Activated CD4-positive, alpha-beta memory T cell treated with anti-CD3 and anti-CD28 coated beads, Interleukin-2, amount 10 ng/mL, durations not matched to agents 7 days and 5 days (primary cell): ENCODE measurements at places on chromosomes 1 and 21. TPM values are rescaled to one million over a fixed set of nuclear protein-coding genes. Genes with fewer than 3 reads are reported as not detected.
A peak's percentile ranks its signal among the peaks of the same experiment; 100 is the strongest.

The OR2L8 gene
- not detected for total RNA-seq

The IGSF3 gene
- total RNA-seq: 0.48 TPM

GRCh38 chr1:47474278-47475193 is 36.7 kb downstream of the FOXD2 start:
- H3K4me3 ChIP-seq: no peak overlapping the region
- no peak for DNase-seq
- peaks cover 10% of the 10 kb centered on the region for H3K27me3 ChIP-seq

DNA sequence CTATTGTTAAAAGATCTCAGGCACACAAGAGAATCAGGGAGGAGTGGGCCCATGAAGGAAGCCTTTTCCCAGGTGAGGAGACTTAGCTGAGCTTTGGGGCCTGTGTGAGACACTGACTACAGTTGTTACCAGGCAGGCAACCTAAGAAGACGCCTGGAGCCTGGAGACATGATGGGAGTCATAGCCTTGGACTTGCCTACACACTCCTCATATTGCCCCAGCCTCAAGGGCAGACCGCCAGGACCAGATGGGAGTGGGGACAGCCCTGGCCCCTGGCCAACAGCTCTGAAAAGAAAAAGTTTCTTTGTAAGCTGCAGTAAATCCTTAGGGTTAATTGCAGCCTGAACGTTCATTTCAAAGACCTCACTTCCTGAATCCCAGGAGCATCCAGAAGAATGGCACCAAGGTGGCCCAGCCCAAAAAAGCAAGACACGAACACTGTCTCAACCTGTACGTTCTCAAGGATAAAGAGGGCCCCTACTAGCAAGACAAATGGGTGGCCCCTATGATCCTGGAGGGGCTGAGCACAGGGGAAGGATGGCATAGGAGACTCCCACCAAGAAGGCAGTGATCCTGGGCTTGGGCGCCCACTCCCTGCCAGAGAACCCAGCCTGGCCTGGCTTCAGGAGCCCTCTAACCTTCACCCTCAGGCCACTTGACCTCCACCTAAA is 33.2 kb upstream of the BTG2 start:
- peaks cover 62% of the 10 kb centered on the region for H3K4me1 ChIP-seq
- no peak overlapping the region for H3K4me3 ChIP-seq
- H3K36me3 ChIP-seq: no peaks in the 10 kb centered on the region
- DNase-seq: no peak
- H3K27me3 ChIP-seq: no peaks in the 10 kb centered on the region

DNA sequence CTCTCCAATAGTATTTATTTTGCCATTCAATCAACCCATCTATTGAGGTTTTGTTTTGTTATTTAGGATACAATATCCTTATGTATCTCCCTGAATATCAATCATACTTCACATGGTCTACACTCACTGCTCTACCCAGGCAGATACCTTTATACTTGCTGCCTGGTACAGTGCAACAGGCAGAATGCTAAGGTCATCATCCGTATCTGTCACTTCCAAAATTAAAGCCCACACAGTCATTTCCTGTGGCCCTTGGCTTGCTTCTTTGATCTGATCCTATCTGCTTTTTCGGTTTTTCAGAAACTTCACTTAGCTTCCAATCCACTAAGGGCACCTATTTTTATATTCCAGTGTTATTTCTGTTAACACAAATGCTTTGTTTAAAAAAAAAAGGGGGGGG is 22.3 kb upstream of the ZZZ3 start:
- no peak overlapping the region for H3K27ac ChIP-seq
- H3K36me3 ChIP-seq: peaks cover 19% of the 10 kb centered on the region
- H3K27me3 ChIP-seq: no peaks in the 10 kb centered on the region
- no peak for DNase-seq

DNA sequence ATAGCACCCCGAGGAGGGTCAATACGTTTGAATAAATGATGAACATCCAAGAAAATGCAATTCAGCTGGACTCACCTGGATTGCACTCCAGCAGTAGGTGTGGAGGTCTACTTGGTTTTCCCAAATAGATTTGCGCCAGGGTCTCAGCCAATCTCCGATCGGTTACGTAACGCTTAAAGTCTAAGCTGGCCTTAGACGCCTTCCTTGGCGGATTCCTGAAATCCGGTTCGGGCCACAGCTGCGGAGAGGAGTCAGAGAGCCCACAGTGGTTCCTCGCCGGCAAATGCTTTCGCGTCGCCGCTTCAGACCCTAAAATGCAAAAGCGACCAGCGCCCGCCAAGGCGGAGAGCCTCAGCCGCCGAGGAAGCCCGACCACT is 322 bp downstream of the TFB2M start:
- H3K36me3 ChIP-seq: peaks cover 13% of the 10 kb centered on the region
- H3K4me1 ChIP-seq: peaks cover 41% of the 10 kb centered on the region
- no peaks in the 10 kb centered on the region for H3K27me3 ChIP-seq
- DNase-seq: no peak

DNA sequence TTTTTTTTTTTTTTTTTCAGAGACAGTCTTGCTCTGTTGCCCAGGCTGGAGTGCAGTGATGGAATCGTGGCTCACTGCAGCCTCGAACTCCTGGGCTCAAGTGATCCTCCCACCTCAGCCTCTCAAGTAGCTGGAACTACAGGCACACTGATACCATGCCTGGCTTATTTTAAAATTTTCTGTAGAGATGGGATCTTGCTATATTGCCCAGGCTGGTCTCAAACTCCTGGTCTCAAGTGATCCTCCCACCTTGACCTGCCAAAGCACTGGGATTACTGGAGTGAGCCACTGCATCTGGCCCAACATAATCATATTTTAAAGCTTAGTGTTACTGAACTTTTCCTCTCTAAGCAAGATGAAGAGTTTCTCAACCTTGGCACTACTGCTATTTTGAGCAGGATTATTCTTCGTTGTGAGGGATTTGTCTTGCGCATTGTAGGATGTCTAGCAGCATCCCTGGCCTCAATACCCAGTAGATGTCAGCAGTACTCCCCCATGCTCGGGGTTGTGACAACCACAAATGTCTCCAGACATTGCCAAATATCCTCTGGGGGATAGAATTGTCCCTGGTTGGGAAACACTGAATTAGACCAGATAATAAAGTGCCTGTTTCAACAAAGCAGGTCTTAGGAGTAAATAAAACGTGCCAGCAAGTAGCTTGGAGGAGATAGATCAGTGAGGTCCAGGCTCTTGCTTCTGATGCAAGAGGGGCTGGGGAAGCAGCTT is 15.1 kb upstream of the THRAP3 start:
- H3K4me3 ChIP-seq: no peak overlapping the region
- no peaks in the 10 kb centered on the region for H3K27me3 ChIP-seq
- no peak for DNase-seq
- H3K4me1 ChIP-seq: peaks cover 16% of the 10 kb centered on the region
- no peaks in the 10 kb centered on the region for H3K36me3 ChIP-seq

DNA sequence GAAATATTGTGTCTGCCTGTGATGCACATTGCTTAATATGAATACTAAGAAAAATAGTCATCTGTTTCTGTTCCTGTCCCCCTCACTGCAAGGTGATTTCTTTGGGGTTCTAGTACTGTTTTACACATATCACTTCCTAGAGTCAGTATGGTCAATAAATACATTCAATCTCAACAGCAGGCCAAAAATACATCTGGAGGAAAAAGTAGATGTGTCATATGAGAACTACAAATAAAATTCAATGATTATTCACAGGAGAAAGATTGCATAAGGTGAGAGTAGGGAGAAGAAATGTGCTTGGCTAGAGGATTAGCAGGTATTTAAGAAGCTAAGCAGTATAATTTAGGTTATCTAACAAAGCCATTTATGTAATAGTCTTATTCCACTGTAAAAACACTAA is 45.3 kb upstream of the SAMSN1 start:
- no peak for DNase-seq
- no peak overlapping the region for H3K4me3 ChIP-seq
- H3K27ac ChIP-seq: peak overlapping the region; percentile 67
- H3K27me3 ChIP-seq: no peaks in the 10 kb centered on the region
- peaks cover 33% of the 10 kb centered on the region for H3K36me3 ChIP-seq

DNA sequence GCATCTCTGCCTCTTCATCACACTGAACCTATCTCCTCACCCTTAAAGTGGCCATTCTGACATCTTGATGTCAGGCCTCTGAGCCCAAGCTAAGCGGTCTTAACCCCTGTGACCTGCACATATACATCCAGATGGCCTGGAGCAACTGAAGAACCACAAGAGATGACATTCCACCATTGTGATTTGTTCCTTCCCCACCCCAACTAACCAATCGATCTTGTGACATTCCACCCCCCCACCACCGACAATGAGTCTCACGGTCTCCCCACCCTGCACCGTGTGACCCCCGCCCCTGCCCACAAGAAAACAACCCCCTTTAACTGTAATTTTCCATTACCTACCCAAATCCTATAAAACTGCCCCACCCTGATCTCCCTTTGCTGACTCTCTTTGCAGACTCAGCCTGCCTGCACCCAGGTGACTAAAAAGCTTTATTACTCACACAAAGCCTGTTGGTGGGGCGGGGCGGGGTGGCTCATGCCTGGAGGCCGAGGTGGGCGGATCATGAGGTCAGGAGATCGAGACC is 21.0 kb upstream of the PINK1 start:
- H3K4me3 ChIP-seq: no peak overlapping the region
- peaks cover 6% of the 10 kb centered on the region for H3K27me3 ChIP-seq
- H3K27ac ChIP-seq: no peak overlapping the region
- no peaks in the 10 kb centered on the region for H3K36me3 ChIP-seq
- DNase-seq: no peak

DNA sequence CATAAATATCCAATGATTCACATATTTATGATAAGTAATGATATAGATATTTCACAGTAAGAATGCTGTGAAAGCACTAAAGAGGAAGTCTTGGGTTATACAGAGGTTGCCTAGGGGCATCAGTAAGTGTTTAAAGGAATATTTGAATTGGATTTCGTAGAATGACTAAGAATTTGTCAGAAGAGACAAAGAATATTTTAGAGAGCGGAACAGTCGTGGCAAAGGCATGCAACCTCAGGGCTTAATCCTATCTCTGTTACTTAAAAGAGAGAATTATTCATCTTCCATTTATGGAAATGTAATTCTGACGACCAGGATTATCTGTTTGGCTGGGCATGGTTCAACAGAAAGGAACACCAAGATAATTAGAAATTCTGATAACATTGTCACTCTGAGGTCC is 171.9 kb upstream of the NR5A2 start:
- DNase-seq: no peak
- H3K27me3 ChIP-seq: peaks cover 17% of the 10 kb centered on the region
- no peak overlapping the region for H3K27ac ChIP-seq
- no peak overlapping the region for H3K4me3 ChIP-seq
- peaks cover 1% of the 10 kb centered on the region for H3K4me1 ChIP-seq

GRCh38 chr1:13548281-13548680 is 34.5 kb upstream of the LRRC38 start:
- H3K36me3 ChIP-seq: no peaks in the 10 kb centered on the region
- no peaks in the 10 kb centered on the region for H3K27me3 ChIP-seq
- DNase-seq: no peak
- H3K4me3 ChIP-seq: no peak overlapping the region

The PRAMEF27 gene
- not detected for total RNA-seq

DNA sequence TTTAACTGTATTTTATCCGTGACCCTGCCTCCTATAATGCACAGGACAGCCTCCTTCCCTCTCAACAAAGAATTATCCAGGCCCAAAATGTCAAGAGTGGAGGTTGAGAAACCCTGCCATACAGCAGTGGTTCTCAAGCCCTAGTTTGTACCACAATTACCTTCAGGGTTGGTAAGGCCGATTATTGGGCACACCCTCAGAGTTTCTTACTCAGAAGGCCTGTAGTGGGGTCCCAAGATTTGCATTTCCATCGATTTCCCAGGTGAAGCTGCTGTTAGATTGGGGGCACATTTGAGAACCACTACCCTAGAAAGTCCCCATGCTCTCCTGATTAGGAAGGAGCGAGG is 400 bp upstream of the PGBD2 start:
- peaks cover 46% of the 10 kb centered on the region for H3K4me1 ChIP-seq
- H3K4me3 ChIP-seq: peak overlapping the region; percentile 85
- DNase-seq: no peak
- peak overlapping the region; percentile 98 for H3K27ac ChIP-seq
- peaks cover 20% of the 10 kb centered on the region for H3K27me3 ChIP-seq

GRCh38 chr1:26278724-26279455 is 996 bp upstream of the SH3BGRL3 start:
- H3K27me3 ChIP-seq: no peaks in the 10 kb centered on the region
- peak; percentile 49 for DNase-seq
- H3K4me1 ChIP-seq: peaks cover 86% of the 10 kb centered on the region
- peak overlapping the region; percentile 81 for H3K4me3 ChIP-seq
- peak overlapping the region; percentile 84 for H3K27ac ChIP-seq

GRCh38 chr1:2595812-2596529 is 9.4 kb downstream of the PRXL2B start:
- H3K4me1 ChIP-seq: peaks cover 3% of the 10 kb centered on the region
- no peak overlapping the region for H3K27ac ChIP-seq
- H3K4me3 ChIP-seq: no peak overlapping the region
- H3K27me3 ChIP-seq: peaks cover 6% of the 10 kb centered on the region
- no peak for DNase-seq

DNA sequence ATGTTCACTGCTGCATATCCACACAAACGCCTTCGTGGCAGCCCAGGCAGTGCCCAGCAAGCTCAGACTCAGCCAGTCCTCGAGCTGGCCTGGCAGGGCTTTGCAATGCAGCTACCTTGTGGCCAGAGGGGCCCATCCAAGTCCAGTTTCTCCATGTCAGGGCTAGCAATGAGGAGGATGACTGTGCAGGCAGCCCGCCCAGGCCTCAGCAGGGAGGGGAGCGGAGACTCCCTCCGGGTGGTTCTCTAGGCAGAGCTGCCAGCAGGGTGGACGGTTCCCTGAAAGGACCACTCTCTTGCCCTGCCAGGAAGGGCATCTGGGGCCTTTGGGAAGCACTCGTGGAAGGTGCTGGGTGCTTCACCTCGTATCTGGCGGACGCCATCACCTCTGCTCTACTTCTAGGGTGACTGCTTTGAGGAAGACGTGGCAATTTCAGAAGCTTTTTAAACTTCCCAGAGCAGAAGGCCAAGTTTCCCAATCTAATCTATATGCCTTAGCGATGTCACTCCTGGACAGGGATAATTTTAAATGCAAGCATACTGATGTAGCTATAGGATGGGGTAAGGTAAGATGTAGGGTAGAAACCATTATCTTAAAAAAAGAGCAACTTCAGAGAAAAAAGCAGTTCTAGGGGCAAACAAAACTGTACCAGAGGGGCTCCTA is 56.2 kb downstream of the RUNX1 start:
- H3K27ac ChIP-seq: no peak overlapping the region
- no peak for DNase-seq
- no peaks in the 10 kb centered on the region for H3K27me3 ChIP-seq
- H3K4me3 ChIP-seq: no peak overlapping the region

DNA sequence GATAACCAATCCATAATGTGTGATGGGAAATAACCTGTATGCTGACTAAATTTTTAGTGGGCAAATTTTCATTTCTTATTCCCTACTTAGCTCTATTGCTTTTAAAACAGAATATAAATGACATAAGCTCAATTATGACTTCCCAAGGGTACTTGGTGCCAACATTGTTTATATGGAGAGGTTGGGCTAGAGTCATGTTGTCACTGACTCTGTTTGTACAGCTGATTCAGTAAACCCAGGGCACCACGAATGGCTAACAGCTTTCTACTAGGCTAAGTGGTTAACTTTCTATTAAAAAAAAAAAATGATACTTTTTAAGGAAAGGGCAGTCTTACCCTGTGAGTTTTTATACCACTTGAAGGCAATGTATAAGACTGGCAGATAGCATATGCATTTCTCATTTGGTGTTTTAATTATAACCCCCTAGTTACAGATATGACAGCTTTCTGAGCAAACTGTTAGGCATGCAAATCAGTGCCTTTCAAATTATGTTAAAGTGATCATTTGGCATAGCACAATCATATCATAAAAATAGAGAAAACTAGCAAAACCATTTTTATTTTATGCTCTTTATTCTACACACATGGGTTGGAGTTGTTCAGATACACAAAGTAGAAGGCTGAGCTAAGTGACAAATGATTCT is 147.1 kb downstream of the DNM3 start:
- H3K36me3 ChIP-seq: no peaks in the 10 kb centered on the region
- no peak overlapping the region for H3K27ac ChIP-seq
- peaks cover 3% of the 10 kb centered on the region for H3K27me3 ChIP-seq
- no peak overlapping the region for H3K4me3 ChIP-seq
- no peak for DNase-seq
- H3K4me1 ChIP-seq: no peaks in the 10 kb centered on the region
